ENCODE measurements at places on chromosomes 5 and 9.

GRCh38 chr9:20683351-20684034 is 566 bp upstream of the FOCAD start:
- peak; percentile 66 for DNase-seq

DNA sequence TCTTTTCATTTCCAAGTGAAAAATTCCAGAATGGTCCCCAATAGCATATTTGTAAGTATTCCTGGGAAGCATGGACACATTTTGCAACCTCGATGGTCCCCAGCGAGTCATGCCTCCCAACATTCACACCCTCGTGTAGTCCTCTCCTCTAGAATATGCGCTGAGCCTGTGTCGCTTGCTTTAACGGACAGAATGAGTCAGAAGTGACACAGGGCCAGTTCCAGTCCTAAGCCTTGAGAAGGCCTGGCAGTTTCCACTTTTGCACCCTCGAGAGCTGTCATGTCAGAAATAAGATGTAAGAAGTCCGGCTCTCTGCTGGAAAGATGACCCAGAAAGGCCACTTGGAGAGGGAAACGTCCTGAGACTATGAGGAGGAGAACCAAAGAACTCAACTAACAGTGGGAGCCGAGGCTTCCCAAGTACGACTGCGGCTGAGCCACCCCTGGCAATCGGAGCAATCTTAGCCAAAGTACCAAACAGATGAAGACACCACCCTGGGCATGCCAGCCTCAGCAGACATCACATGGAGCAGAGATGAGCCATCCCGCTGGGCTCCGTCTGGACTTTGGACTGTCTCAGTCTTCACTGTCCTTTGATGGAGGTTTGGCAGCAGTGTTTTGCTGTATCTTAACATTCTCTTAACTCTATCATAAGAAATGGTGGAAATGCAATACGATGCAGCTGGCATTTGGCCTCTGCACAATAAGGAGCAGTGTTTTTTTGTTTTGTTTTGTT is 42.6 kb upstream of the GFPT2 start:
- no peak for DNase-seq

- DNase-seq, result no peak
Observed at GRCh38 chr5:69103521-69103920, 9.7 kb downstream of the SLC30A5 start.

GRCh38 chr5:175734016-175734415 is 76.1 kb downstream of the HRH2 start:
- no peak for DNase-seq

DNA sequence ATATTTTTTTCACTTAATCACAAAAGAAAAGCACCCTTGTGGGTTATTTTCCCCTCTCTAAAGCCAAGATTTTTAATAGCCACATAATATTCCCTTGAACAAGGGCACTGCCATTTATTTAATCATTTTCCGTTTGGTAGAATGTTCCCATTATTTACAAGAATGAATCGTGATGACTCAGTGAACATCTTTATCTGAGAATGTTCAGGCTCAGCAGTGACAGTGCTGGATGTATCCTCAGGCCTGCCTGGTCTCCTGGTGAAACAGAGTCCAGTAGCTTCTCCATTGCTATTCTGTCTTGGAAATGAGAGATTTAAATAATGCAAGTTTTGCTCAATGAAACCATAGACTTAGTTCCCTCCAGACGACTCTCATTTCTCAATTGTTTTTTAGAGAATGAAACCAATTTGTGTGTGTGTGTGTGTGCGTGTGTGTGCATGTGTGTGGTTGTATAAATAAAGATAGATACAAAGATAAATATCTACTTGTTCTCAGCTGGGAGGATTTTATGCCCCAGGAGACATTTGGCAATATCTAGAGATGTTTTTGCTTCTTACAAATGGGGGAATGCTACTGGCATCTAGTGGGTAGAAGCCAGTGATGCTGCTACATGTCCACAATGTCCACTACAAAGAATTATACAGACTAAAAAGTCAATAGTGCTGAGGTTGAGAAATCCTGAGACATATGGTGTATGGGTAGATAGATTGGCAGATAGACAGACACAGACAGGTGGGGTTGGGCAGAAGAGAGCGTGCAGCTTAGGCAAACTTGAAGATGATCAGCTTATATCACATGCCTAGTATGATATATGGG is 55.0 kb downstream of the PAPPA start:
- no peak for DNase-seq

DNA sequence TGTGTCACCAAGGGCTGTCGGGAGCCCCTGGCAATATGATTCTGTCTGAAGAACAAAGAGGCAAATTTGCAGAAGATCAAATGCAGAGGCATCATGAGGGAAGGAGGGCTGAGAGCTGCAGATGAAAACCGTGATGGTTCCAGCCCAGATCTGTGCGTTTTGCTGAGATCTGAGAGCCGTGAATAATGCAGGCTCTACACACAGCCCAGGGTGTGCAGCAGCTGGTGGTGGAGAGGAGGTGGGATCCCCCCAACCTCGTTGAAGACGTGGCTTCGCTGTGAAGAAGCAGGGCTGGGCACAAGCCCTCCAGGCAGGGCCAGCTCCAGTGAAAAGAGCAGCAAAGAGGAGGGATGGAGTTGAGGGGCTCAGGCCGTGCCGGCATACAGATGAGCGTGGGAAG is 75.5 kb downstream of the TSPAN17 start:
- DNase-seq, result no peak

- no peak for DNase-seq
Observed at GRCh38 chr9:101579711-101580545, 14.8 kb downstream of the PPP3R2 start.

GRCh38 chr5:109823597-109823996 is 133.9 kb downstream of the MAN2A1 start:
- DNase-seq, result no peak

DNA sequence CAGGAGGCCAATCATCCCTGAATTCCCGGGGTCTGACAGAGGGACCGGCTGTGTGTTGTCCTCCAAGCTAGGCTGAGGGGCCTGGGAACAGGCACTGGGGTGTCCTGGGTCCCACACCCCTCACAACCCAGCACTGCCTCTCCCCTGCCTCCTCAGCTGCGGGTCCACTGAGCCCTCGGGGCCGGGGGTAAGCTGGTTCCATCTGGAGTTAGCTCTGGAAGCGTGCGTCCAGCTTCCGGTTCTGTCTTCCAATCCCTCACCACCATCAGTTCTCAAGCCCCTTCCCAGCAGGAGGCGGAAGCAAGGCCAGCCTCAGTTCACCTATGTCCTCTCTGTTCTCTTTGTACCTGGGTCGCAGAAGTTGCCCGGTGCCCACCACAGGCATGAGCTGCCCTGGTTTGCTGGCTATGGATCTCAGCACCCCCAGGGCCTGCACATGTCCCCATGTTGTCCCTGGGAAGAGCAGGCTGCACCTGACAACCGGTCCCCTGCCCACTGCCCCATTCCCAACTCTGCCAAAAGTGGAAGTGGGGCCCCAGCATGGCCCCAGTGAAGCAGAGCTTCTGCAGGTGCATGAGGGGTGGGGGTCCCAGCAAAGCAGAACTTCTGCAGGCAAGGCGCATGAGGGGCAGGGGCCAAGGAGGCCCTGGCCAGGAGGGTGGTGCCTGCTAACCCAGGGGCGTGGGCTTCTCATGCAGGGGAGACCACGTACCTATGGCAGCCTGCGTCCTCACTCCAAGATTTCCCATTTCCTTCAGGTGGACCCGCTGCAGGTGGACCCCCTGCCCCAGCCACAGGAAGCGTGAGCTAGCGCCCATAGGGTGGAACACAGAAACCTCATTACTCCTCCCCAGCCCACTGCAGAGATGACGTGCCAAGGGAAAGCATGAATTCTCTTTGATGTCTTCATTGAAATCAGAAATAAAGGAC is 111.9 kb downstream of the ZNF354C start:
- no peak for DNase-seq

- no peak for DNase-seq
Observed at GRCh38 chr5:150789450-150789849, 10.9 kb downstream of the SMIM3 start.

DNA sequence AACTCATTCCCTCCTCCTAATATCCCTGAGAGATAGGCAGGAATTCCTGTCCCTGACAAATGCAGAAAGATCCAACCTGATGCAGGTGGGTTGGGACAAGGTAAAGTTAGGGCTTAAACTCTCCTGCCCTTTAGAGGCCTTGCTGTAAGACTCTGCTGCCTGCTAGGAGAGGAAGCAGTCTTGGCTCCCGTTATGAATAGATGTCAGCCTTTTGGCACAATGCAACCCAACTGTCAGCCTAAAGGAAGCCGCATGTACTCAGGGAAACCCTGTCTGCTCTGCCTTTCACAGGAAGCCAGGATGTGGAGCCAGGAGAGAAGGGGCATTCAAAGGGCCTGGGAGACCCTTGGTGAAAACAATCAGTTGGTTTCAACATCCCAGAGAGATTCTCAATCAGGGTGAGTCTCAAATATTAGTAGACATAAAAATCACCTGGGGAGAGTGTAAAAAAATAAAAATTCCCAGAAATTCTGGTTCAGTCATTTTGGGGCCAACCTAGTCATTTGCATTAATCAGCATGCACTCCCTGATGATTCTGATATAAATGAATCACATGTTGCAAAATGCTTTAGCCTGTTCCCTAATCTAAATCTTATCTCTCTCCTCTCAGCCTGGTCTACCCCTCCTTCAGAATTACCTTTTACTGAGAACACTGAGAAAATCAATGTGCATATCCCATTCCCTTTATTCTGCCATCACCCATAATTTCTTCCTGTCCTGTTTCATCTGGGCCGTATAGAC is 136.2 kb upstream of the TRIM32 start:
- DNase-seq, result no peak

DNA sequence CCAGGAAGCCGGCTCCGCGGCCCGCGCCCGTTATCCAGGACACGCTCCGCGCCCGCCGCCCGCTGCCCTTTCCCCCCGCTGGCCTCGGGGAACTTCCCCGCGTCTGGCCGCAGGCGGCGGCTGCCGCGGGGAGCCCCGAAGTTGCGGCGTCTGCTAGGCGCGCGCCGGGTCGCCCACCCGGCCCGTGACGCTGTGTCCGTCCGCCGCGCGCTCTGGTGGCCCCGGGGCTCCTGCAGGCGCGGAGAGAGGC is 621 bp upstream of the GCNT4 start:
- no peak for DNase-seq

GRCh38 chr5:36417668-36418067 is 116.0 kb upstream of the RANBP3L start:
- no peak for DNase-seq

DNA sequence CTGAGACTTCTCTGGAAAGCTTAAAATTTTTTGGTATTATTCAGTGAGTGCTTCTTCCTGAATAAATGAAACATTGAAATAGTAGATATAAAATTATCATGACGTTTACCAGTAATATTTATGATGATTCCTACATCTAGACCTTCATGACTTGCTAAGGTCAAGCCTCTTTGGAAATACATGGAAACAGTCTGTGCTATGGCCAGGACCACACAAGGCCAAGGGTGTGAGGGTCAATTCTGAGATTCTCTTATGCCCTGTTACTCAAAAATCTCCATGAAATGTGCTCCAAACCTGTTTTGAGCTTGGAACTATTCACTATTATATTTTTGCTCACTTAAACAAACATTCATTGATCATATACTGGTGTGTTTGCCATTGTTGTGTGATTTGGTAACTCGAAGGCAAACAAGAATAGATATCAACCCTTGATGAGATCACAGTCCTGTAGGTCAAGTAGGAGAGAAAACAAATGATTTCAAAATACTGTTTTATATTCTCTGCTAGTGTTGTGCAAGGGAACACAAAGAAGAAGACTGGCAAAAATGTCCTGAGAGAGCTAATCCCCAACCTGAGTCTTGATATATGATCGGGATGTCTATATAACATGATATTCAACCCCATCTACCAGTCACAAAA is 1254.9 kb upstream of the DMAC1 start:
- no peak for DNase-seq

DNA sequence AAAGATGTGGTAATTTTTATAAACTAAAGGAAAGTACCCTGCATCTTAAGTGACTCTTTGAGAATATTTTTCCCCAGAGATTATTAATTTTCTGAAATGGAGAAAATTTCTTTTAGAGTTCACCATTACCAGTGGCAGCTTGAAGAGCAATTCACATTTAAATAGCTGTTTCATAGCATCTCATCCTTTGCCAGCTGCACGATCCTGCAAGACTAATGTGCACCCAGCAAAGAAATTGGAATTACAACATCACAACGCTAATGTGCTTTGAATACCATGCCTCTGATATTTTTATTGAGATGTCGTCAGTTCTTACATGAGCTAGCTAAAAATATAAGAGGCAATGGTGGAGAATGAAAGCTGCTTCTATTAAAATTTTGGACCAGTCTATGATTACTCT is 423.5 kb downstream of the TAF11L14 start:
- no peak for DNase-seq

GRCh38 chr9:121743441-121744001 is 92.1 kb downstream of the DAB2IP start:
- DNase-seq, result peak; percentile 67

DNA sequence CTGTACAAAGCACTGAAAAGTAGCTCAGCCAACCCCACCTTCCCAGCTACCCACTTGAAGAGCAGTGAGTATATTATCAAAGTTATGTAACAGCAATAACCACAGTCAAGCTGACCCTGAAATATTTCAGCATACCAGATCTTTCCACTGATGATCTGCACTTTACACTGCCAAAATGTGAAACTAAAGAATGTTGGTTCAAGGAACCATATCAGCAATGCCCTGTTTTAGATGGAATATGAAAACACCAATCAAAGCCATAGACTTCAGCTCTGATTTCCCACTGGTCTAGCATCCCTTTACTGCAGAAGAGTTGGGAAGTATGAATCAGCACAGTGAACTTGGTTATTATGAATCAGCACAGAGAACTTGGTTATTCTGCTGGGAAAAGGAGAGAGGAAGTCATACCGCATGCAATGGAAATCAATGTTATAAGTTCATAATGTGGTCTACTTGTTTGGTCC is 20.0 kb downstream of the CEMIP2 start:
- no peak for DNase-seq

DNA sequence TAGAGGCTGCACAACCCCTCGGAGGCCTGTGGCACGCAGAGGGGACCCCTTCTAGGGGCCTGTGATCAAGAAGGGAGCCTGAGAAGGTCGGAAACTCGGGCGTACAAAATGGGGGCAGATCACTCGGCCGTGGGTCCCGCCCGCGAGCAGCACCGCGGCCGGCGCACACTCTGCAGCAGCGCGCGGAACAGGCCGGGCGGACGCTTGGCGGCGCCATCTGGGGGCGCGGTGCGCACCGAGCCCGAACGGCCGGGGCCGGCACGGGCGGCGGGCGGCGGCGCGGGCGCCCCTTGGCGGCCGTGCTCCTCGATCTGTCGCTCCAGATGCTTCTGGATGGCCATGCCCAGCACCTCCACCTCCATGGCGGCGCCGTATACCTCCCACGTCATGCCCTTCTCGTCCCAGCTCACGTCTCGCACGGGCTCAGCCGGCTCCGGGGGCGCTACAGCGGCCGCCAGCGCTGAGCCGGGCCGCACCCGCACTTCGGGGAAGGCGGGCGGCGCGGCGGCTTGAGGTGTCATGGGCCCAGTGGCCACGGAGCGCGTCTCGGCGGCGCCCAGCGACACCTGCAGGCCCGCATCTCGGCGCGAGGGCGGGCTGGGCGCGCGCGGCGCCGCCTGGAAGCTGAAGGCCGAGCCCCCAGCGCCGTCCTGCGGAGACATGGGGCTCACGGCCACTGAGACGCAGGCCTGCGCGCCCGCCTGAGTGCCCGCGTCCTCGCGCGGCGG is 13.1 kb downstream of the GPRIN1 start:
- DNase-seq, result no peak

- DNase-seq, result no peak
Observed at GRCh38 chr5:37716405-37716804, 123.4 kb downstream of the GDNF start.
